ENCODE measurements at places on chromosomes 16 and 17.

DNA sequence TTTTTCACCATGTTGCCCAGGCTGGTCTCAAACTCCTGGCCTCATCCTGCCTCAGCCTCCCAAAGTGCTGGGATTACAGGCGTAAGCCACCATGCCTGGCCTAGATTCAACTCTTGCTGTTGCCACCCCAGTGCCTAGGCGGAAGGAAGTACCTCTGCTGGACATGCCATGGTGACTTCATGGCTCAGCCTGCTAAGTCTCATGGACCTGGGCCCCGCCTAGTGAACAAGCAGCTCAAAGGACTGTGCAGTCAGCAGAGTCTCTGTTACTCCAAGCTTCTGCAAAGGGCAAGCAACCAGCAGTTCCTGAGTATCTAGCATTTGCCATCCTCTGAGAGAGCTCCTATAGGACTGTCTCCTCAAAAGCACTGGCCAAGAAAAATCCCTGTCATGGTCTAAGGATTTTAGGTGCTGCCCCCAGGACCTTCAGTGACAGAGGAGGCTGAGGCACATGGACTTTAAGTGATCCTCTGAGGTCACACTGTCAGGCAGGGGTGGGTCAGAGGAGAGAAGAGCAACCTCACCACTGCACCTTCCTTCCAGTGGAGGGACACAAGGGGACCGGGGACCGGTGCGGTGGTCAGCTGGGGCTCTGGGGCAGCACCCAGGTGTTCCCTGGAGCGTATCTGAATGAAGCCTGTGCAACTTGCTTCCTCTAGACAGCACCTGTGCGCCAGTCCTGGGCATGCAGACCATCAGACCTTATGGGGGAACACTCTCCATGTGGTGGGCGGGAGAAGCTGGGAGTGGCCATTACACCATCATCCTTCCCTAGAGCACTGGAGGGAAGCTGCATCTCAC, 71.3 kb downstream of the IL21R start:
- no peak for DNase-seq

- DNase-seq: peak; percentile 69
These were observed 13.3 kb upstream of the RPL38 start for GRCh38 chr17:74190154-74190553.

- DNase-seq: no peak
These were observed 21.3 kb downstream of the PGS1 start for GRCh38 chr17:78399693-78400144.

DNA sequence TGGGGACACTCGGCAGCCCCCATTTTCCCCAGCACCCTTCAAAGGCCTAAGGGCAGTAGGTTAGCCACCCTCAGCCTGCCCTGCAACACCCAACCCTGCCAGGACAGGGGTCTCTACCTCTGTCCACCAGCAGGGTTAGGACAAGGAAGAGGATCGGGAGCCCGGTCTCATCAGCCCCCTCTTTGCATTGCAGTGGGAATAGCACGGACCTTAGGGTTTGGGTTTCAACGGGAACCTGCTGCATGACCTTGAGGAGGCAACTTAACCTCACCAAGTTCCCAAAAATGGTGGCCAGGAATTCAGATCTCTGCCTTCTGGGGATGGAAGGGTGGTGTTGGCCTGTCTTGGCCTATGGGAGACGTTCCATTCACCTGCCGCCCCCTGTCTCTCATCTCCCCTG, 20.2 kb upstream of the SPPL2C start:
- no peak for DNase-seq

GRCh38 chr16:700684-701584, 4.7 kb downstream of the FBXL16 start:
- DNase-seq: no peak

GRCh38 chr17:3534881-3535252, 22.7 kb downstream of the TRPV3 start:
- DNase-seq: no peak

DNA sequence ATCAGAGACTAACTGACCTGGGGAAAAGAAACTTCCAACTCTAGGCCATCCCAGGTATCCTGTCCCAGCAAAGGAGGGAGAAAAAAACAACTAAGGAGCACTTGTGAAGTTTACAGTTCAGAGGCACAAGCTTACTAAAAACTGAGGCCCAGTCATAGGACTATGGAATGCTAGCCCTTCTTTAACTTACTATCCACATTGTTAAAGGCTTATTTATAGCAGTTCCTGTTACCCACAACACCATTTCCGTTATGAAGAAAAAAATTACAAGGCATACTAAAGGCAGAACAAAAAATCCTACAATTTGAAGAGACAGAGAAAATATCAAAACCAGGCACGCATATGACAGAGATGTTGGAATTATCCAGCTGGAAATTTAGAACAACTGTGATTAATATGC, 159.1 kb downstream of the CDH11 start:
- DNase-seq: no peak

All from NCI-H2171 (cell line).